ENCODE measurements at places on chromosomes 13 and 19. TPM values are rescaled to one million over a fixed set of nuclear protein-coding genes. Genes with fewer than 3 reads are reported as not detected.

- H3K36me3 ChIP-seq: no peaks in the 10 kb centered on the region
- no peaks in the 10 kb centered on the region for H3K4me1 ChIP-seq
- no peak overlapping the region for H3K27ac ChIP-seq
- no peak overlapping the region for H3K4me3 ChIP-seq
- H3K27me3 ChIP-seq: peaks cover 2% of the 10 kb centered on the region
Measured at GRCh38 chr13:51246025-51246417, 23.8 kb downstream of the FAM124A start.

DNA sequence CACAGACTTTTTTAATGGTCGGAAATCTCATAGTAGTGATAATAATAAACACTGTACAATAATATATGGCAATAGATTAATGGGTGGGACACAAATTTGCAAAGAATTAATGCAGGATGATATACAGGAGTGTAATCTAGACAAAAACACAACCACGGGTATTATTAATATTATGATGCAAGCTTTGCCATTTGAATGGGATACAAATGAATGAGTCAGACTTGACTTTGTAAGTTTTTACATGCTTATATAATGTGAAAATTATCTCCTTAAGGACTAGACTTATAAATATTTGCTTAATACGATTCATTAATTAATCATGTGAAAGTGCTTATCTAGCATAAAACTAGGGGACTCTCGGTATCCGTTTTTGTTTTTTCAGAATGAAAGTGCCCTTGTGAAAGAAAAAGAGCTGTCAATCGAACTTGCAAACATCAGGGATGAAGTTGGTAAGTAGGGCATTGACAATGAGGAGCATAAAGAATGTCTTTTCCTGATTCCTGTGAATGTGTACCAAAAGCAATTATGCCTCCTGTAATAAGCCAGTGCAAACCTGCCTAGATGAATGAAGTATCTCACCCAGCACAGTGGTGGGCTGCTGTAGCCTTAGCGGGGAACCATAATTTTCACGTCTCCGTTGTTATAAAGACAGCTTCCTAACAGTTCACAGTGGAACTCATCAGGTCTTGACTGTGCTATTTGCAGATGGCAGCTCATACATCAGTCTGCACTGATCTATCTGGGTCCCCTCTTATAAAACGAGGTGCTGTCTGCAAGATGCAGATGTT lies 155.7 kb downstream of the SLC7A1 start:
- H3K27me3 ChIP-seq: peaks cover 1% of the 10 kb centered on the region
- H3K36me3 ChIP-seq: no peaks in the 10 kb centered on the region
- H3K4me1 ChIP-seq: no peaks in the 10 kb centered on the region
- H3K27ac ChIP-seq: no peak overlapping the region
- no peak overlapping the region for H3K4me3 ChIP-seq

- no peak overlapping the region for H3K4me3 ChIP-seq
- no peaks in the 10 kb centered on the region for H3K4me1 ChIP-seq
- H3K27me3 ChIP-seq: no peaks in the 10 kb centered on the region
- no peak for DNase-seq
Measured at GRCh38 chr13:100594731-100595130, 6.1 kb upstream of the GGACT start.

GRCh38 chr19:13841086-13841961 lies 35.6 kb upstream of the NANOS3 start:
- DNase-seq: no peak
- H3K27ac ChIP-seq: peak overlapping the region; percentile 99
- peaks cover 39% of the 10 kb centered on the region for H3K36me3 ChIP-seq
- H3K4me1 ChIP-seq: peaks cover 57% of the 10 kb centered on the region
- H3K27me3 ChIP-seq: no peaks in the 10 kb centered on the region
- peak overlapping the region; percentile 93 for H3K4me3 ChIP-seq

GRCh38 chr13:45333251-45333976 lies 7.6 kb downstream of the TPT1 start:
- H3K36me3 ChIP-seq: peaks cover 30% of the 10 kb centered on the region
- no peak overlapping the region for H3K4me3 ChIP-seq
- H3K4me1 ChIP-seq: peaks cover 93% of the 10 kb centered on the region
- DNase-seq: no peak

DNA sequence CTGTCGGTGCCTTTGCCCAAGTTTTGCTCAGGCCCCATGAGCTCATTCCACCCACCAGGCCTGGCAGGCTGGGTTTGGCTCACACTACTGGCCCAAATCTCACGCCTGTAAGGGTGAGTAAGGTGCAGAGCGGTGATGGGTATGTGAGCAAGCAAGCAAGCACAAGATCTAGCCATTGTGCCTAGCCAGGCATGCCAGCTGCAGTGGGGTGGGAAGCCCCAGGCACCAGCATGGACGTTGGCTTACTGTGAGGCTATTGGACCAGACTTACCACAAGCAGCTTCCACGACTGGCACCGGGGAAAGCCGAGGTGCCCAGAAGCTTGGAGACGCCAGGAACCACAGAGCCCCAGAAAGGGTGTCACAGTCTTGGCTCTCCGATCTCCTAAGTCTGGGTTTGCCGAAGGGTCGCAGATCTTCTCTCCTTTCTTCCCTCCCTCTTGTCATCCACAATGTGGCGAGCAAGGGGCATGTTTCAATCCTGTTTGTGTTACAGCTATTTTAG lies 2659.4 kb upstream of the PCDH20 start:
- no peaks in the 10 kb centered on the region for H3K27me3 ChIP-seq
- H3K4me3 ChIP-seq: no peak overlapping the region
- no peak for DNase-seq

- H3K27ac ChIP-seq: no peak overlapping the region
- H3K27me3 ChIP-seq: no peaks in the 10 kb centered on the region
- peaks cover 35% of the 10 kb centered on the region for H3K36me3 ChIP-seq
- DNase-seq: peak; percentile 79
- H3K4me1 ChIP-seq: peaks cover 20% of the 10 kb centered on the region
Measured at GRCh38 chr19:4267101-4267900, 11.8 kb upstream of the SHD start.

GRCh38 chr19:42154471-42155323 lies 22.5 kb upstream of the POU2F2 start:
- DNase-seq: no peak
- no peaks in the 10 kb centered on the region for H3K27me3 ChIP-seq
- no peak overlapping the region for H3K4me3 ChIP-seq
- H3K27ac ChIP-seq: peak overlapping the region; percentile 15
- H3K36me3 ChIP-seq: no peaks in the 10 kb centered on the region

DNA sequence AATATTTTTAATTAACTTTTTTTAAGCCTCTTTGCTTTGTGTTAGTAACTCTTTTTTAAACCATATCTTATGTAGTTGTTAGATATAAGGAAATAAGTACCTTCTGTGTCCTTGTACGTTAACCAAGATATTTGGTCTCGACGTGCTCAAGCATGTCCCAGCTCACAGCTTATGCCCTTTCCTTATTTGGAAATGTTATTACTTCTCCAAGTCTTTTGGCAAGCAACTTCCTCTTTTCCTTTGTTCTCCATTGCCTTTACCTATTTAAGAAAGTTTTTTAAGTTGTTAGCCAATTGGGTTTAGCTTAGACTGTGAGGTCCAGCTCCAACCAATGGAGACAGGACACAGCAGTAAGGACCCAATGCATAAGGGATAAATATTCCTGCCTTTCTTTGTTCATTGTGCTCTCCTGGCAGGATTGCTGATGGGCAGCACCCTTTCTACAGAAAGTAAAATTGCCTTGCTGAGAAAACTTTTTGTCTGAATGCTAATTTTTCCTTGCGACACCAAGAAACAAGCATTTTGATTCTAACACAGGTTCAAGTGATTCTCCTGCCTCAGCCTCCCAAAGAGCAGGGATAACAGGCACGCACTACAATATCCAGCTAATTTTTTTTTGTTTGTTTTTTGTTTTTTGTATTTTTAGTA lies 5.2 kb downstream of the DKKL1 start:
- peaks cover 3% of the 10 kb centered on the region for H3K4me1 ChIP-seq
- no peak overlapping the region for H3K27ac ChIP-seq
- H3K27me3 ChIP-seq: peaks cover 5% of the 10 kb centered on the region
- H3K36me3 ChIP-seq: peaks cover 4% of the 10 kb centered on the region

The IGFL2 gene
- not detected for total RNA-seq

The FGF22 gene
- not detected for total RNA-seq

The ZGLP1 gene
- total RNA-seq: 1.1 TPM

Measured in activated naive CD4-positive, alpha-beta T cell treated with anti-CD3 and anti-CD28 coated beads for 36 hours (primary cell).